T-helper 2 cell treated with Interferon-gamma antibody and Interleukin-4, amounts not matched to agents 5 μg/mL and 100 μg/mL, for 36 hours (primary cell): ENCODE measurements at places on chromosomes 5 and 9.
A peak's percentile ranks its signal among the peaks of the same experiment; 100 is the strongest.

GRCh38 chr9:97554566-97555075, 53.2 kb downstream of the TMOD1 start:
- DNase-seq, result no peak

DNA sequence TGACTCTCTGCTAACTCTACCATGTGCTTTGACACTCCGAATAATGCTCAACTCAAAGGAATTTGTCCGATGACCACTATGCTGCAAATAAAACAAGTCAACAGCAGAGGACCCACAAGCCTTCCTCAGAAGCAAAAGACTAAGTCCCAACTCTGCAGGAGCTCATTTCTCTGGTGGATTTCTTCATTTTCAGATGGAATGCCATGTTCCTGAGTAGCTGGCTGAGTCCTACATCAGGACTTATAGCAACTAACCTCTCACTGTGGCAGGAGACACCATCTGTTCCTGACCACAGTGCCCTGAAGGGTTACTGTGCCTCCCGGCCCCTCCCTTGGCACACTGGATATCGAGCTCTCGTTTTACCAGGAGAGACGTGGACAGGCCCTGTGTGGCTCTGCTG, 20.8 kb downstream of the LHFPL2 start:
- DNase-seq, result no peak

DNA sequence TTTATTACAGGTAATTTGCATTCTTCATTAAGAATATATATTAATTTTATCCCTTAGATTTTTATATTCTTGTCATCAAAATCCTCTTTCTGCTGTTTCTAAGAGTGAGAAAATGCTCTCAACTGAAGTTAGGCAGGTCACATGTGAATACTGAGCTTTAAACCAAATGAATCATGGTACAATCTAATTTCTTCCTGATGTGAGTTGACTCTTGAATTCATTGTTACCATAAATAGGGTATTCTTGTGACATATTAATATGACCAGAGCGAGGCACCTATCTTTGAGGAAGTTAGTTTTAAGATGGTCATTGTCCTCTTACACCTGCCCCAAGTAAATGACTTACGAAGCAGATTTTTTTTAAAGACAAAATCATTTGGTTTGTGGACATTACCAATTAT, 17.4 kb downstream of the C9orf85 start:
- no peak for DNase-seq

GRCh38 chr9:26913138-26913668, 20.6 kb upstream of the CAAP1 start:
- no peak for DNase-seq

DNA sequence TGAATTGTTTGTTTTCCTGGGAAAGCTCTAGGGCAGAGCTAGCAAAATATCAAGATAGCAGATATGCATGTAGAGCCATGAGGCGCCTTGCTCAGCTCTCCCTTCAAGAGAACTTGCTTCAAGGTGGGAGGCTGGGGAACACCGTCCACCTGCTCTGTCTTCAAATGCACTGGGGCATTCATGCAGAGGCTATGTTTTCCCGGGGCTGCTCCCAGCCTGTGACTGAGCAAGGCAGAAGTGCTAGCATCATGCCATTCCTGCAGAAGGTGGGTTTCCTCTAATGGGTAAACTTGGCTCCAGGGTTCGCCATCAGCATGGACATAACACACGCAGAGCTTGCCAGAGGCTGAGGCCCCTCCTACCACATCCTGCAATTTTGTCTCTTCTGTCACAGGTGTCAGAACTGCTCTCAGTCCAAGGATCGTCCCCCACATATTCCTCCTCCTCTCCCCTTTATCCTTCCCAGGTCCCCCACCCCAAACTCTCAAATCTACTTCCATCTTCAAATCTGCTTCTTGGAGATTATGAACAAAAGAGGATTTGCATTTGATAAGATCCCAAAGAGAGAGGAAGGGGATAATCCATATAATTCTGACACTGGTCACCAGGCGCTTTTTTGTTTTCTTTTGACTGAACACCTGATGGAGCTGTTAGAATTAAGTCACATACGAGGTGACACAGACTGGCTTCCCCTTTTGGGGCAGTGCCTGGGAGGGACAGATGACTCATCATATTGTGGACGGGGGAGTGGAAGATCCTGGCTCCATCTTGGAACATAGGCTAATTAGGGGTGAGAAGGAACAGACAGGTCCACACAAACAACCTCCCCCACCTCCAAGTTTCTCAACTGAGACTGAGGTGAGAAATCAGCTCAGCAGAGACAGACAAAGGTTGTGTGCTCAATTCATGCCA, 85.0 kb upstream of the TAF11L2 start:
- DNase-seq, result no peak

- DNase-seq, result no peak
These were observed 36.8 kb downstream of the UGT3A2 start for GRCh38 chr5:36029914-36030313.

- DNase-seq, result peak; percentile 53
These were observed 547 bp downstream of the NIPBL start for GRCh38 chr5:36876965-36877666.

GRCh38 chr9:99509900-99510535, 287.9 kb downstream of the SEC61B start:
- DNase-seq, result no peak

DNA sequence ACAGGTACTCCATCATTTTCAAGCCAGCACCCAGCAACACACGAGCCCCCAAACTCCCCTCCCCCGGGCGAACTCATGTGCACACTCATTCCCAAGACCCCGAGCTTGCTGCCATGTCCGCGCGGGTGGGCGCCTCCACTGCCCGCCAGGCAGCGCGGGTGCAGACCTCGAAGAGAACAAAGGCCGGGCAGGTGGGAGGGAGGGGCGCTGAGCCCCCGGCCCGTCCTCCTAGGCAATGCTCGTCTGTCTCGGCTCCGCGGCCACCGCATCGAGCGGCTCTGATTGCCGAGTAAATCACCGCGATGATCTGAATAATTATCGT, 47.1 kb upstream of the PSD2 start:
- DNase-seq, result no peak

DNA sequence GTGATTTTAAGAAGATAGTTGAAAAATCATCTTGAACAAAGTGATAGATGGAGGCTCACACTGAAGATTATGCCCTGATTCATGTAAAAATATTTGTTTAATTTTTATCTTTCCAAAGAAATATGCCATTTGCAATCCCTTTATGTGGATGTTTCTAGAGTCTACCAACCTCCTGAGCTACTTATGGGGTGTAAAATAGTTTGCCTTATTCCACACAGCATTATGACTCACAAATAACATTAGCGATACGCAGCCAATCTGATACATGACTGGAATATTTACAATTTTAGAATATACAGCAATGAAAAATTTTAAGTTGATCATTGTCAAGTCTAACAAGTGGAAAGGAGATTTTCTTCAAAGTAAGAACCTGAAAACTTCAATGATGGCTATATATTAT, 327.5 kb downstream of the EDIL3 start:
- DNase-seq, result no peak

GRCh38 chr9:122961139-122961538, 20.3 kb downstream of the RABGAP1 start:
- DNase-seq, result no peak

GRCh38 chr9:134396825-134397224, 70.6 kb downstream of the RXRA start:
- DNase-seq, result peak; percentile 52

DNA sequence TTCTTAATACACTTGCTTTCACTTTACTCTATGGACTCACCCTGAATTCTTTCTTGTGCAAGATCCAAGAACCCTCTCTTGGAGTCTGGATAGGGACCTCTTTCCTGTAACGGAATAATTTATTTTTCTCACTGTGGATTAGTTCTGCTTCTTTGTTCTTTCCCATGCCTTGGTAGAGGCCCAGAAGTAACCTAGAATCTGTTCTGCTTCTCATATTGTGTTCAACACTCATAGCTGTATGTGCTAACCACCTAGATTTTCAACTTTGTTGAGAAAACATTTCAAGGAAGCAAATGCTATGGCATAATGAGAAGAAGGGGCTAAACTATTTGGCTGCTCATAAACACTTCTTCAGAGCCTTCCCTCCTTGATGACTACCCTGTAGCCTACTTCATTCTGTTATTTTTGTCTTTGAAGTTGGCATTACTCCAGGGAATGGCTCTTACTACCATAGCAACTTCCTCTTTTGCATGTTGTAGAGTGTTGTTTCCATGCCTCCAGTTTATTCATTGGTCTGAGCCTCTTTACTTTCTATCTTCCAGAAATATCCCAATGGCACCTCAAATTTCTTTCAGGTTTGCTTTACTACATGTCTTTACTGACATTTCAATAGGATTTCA, 74.3 kb downstream of the KIAA0825 start:
- no peak for DNase-seq

GRCh38 chr9:76085596-76085995, 195.1 kb downstream of the PCSK5 start:
- no peak for DNase-seq

DNA sequence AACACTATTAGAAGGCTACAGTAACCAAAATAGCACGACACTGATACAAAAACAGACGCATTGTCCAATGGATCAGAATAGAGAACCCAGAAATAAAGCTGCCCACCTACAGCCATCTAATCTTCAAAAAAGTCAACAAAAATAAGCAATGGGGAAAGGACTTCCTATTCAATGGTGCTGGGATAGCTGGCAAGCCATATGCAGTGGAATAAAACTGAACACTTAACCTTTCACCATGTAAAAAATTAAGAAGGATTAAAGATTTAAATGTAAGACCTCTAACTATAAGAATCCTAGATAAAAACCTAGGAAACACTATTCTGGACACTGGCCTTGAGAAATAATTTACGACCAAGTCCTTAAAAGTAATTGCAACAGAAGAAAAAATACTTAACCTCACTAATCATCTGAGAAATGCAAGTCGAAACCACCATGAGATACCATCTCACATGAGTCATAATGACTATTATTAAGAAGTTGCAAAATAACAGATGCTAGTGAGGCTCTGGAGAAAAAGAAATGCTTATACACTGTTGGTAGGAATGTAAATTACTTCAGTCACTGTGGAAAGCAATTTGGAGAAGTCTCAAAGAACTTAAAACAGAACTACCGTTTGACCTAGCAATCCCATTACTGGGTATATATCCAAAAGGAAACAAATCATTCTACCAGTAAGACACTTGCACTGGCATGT, 203.3 kb upstream of the CDH9 start:
- no peak for DNase-seq

DNA sequence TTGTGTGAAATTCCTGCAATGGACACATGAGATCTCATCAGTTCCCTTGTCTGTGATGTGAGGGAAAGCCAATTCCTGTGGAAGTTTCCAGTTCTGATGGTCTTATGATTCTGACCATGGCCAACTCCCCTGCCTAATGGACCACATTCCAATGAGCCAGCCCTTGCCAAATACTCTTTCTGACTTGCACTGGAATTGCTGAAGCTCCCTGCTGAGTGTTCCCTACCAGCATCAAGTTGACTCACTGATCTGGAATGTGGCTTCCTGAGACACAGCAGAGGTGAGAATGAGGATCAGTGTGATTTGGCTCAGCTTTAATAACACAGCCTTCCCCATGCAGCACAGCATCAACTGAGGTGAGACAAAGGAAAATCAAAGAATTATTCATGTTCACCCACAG, 427.8 kb downstream of the KDM4C start:
- DNase-seq, result no peak

DNA sequence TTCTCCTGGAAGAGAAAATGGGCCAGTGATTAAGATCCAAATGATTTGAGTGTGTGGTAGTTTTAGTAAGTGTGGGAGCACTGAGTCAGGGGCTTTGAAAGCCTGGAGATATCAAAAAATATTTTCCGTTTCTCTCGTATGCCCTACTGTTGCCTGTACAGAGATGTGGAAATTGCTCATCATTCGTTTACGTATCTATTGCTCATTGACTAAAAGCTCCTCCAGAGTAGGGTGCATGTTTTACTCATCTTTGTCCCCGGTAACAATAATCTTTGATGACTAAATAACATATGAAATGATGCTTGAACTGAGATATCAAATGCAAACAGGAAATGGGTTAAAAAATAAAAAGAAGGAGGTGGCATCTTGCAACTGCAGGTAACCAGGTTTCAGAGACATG, 114.2 kb upstream of the FST start:
- no peak for DNase-seq

- DNase-seq, result peak; percentile 91
These were observed at the start of gene CD74 for GRCh38 chr5:150412319-150413175. Gene CD74, minus strand, starts transcription at chr5:150412910. Its CDS starts 161 bp downstream, at chr5:150412749.

DNA sequence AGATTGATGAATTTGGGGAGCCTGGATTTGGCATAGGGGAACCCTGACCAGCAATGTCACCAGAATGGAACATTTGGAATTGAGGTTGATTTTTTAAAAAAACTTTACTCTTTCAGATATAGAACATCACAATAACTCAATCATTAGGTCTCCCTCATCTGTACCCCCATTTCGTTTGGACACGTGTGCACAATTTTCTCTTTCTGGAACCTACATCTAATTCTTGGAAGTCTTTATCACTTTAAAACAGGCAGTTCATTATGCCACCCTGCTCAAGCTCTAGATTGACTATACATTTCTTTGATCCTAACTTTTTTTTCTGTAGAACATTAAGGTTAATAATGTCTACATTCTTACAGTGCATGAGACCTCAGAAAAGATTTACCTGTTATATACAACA, 3.7 kb upstream of the SSBP2 start:
- no peak for DNase-seq

DNA sequence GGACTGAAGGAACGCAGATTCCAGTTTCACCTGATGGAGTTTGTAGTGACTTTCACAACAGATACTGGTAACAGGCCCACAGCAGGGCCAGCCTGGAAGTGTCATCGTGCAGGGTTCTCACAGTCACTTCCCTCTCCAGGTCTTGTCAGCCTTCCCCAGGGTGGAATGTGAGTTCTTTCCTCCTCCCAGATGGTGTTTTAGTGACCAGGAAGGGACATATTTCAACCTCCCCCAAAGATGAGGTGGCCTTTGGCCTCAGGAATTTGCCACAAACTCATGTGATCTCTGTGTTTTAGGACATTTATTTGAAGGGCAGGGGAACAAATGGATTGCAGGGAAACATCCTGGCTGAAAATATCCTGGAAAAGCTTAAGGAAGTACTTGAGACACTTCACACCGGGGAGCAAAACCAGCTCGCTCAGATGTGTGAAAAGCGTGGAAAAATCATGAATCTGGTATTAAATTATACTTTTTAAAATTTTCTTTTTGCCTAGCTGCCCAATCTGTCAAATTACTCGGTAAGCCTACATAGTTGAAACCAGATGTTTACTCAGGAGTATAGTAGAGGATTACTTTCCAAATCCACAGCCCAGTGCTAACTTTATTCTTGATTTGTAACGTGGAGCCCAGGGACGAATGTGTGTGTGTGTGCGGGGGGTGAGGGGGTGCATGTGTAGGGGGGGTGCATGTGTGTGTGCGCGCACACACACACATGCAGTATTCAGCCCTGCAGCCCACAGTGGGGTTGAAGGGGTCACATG, 66.8 kb downstream of the PTPDC1 start:
- no peak for DNase-seq

GRCh38 chr5:153630546-153630945, 140.1 kb downstream of the GRIA1 start:
- DNase-seq, result no peak

GRCh38 chr5:124630767-124631704, 115.4 kb downstream of the ZNF608 start:
- no peak for DNase-seq
